ENCODE measurements at places on chromosomes 11 and 22.
A peak's percentile ranks its signal among the peaks of the same experiment; 100 is the strongest.

DNA sequence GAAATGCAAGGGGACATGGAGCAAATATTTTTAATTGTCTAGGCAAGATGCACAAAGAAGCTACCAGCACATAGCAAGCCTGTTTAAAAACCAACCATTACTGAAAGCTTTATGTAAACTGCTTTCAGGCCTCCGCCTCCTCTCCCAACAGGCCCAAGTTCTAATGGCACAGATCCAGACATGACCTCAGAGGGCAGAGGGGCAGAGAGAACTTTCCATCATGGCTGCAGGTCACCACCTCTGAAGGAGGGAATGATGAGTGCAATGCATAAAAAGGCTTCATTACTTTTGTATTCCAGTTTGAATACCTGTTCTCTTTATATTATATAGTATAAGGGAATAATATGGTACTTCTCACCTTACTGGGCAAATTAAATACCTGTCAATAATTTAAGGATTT lies 15.2 kb downstream of the DDX17 start:
- DNase-seq: no peak

DNA sequence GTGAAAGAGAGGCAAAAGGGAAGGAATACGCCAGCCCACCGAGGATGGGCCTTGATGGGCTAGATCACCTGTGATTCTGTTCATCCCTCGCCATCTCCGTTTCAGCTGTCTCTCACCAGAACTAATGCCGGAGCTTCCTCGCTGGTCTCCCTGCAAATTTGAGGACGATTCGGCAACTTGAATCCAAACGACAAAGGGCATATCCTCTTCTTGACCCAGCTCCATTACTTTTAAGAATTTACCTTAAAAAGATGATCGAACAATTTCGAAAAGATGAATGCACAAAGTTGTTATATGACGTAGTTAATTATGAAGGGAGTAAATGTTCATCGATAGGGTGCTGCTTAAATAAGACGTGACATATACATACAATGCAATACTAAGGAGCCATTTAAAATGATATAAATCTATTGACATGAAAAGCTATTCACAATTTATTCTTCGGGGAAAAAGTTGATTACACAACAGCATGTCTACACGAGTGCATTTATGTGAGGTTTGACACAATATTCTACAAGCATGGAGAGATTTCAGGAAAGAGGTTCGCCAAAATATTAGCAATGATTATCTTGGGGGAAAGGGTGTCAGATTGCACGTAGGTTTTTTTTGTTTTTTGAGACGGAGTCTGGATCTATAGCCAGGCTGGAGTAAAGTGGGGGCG lies 937 bp upstream of the FAM168A start:
- no peak for DNase-seq

DNA sequence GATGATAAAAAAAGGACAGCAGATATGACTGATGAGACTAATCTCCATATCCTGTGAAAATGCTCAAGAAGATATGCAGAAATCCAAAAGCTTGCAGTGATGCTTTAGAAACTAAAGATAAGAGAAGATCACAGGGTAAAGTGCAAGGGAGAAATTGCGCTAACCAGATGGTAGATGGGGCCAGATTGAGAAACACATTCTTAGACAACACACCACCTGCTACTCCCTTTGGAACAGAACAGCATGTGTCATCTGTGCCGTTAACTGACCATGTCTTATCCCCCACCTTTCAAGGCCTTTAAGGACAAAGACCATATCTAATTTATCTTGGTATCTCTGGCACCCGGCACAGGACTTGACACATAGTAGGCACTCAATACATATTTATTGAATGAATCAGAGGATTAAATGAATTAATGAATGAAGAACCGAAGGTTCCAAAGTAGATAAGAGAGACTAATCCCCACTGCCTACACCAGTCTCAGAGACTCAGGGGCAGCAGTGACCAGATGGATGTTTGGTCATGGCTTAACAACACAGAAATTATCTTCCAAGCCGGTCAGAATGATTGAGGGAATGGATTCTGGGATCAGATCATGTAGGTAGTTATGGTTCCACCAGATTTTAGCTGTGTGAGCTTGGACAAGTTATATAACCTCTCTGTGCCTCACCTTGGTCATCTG lies 12.3 kb upstream of the P2RY2 start:
- no peak for DNase-seq

GRCh38 chr22:40572976-40573375 lies 63.5 kb downstream of the MRTFA start:
- no peak for DNase-seq

- peak; percentile 8 for DNase-seq
Observed at GRCh38 chr11:68845351-68846002, 3.8 kb upstream of the CPT1A start.

DNA sequence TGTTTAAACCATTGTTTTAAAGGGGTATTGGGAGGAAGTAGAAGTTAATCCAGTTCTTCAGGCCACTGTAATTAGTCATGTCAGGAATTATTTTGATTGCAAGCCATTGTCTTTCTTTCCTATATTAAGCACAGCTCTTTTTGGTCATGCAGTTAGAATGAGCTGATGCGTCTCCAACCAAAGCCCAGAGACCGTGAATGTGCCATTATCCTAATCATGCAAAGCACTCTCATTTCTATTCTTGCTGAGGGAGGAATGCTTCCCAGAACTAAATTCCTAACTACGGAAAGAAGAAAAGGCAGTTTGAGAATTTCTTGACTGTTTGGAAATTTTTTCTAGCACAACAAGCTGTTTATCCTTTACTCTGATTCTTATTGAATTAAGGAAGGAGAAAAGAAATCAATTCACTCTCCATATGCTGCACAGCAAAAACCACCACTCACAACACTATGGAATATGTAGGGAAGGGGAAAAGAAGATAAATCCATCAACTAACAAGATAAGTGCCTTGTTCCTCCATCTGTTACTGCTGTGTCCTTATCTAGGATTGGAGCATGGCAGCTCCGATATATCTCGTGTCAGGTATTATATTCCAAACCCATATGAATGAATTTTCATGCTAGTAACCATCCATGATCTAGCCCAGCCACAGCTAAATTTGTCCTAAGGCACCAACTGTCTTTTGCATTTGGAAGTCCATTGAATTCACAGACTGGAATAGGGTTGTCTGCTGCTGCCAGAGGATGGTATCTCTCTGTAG lies 70.8 kb downstream of the NTM start:
- no peak for DNase-seq

GRCh38 chr11:11620921-11621572 lies 758 bp downstream of the GALNT18 start:
- no peak for DNase-seq

- no peak for DNase-seq
Observed at GRCh38 chr22:37747080-37747714, 50.3 kb downstream of the TRIOBP start.

DNA sequence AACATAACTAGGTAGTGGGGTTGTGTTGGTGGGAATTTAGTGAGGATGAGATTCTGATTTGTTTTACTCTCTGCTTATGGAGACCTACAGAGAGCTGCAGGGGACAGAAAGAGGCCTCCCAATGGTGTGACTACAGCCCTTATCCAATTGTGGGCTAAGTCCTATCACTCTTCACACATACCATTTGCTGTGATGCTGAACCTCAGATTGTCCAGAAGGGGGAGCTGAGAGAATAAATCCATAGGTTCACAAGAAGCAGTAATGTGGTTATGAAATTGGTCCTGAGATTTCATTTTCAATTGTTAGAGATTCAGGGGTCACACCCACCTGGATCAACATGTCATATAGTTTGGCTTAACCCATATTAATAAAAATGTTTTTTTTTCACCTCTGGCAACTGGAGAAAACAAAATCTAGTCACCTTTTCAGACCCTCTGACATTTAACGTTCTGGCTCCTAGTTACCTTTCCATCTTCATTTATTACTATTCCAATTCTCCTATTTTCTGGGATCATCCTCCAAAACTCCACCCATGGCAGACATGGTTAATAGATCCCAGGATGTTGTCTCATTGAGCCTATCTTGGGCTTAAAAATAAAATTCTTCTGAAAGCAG lies 53.3 kb upstream of the PTPN5 start:
- no peak for DNase-seq

DNA sequence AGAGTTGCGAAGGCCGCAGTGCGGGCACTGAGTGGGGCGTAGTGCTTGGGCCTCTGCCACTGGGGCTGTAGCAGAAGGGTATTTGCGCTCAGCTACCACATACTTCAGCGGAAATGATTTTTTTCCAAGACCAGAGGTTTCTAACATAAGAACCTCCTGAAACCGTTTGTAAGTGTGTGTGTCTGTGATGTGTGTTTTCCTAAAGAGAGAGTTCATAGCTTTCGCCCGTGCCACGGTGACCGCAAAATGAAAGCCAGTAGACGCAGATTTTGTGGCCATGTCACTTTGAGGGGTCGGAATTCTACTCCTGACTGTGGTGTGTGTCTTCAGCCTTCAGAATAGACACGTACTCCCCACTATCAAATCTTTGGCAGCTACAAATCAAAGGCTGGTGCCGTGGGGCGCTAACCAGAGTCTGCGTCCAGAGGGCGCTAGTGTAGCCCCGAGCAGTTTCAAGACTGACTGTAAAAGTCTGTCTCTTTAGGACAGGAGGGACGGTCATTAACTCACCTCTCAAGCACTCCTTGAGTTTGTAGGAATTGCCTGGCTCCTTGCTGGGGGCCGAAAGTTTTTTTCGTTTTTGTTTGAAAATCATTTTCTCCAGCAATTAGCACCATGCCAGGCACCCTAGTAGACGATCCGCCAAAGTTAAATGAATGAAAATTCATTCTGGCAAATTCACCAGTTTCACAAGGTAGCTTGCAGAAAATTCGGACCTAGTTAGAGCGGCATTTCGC lies 2.5 kb upstream of the CALCA start:
- DNase-seq: no peak

GRCh38 chr22:40638261-40638660 lies 1.7 kb upstream of the MRTFA start:
- no peak for DNase-seq

GRCh38 chr11:67055812-67056211 lies 835 bp upstream of the RHOD start:
- no peak for DNase-seq

DNA sequence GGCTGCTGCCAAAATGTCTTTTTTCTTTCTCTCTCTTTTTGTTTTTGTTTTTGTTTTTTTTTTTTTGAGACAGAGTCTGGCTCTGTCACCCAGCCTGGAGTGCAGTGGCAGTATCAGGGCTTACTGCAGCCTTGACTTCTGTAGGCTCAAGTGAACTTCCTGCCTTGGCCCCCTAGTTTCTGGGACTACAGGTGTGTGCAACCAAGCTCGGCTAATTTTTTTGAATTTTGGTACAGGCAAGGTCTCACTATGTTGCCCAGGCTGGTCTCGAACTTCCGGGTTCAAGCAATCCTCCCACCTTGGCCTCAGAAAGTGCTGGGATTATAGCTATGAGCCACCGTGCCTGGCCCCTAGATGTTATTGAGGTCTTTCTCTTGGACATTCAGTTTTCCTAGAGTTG lies 2.2 kb upstream of the DDX10 start:
- no peak for DNase-seq

DNA sequence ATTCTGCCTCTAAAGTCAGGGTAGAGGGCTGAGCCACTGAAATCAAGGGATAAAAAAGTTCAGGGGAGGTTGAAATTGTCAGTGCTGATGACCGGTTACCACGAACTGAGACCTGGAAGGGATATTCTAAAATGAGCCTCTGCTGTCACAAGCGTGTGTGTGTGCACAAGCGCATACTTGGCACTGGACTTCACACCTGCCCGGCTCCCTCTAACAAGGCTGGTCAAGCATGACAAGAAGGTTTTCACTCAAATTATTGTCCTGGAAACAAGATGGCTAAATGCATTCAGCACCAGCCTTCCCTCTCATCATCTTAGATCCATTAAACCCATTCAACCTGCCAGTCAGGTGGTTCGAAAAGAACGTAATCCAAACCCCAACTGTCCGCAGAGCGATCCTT lies 54.8 kb upstream of the CECR2 start:
- DNase-seq: peak; percentile 41

DNA sequence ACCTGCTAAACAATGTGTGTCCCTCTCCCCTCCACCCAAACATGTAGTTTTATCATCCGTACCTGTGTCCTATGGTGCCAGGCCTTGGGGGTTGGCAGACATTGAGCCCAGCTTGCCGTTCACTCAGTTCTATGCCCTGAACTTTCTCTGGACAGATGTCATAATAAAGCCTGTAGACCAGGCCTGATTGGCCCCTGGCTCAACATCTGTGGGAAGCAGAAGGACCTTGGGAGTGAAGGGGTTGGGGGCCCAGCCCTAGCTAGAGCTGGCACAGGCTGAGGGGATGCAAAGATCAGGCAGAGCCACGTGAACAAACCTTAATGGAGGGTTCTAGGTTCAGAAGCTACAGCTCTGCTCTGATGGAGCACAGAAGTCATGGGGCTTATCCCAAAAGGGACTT lies 600.6 kb downstream of the BUD13 start:
- no peak for DNase-seq

DNA sequence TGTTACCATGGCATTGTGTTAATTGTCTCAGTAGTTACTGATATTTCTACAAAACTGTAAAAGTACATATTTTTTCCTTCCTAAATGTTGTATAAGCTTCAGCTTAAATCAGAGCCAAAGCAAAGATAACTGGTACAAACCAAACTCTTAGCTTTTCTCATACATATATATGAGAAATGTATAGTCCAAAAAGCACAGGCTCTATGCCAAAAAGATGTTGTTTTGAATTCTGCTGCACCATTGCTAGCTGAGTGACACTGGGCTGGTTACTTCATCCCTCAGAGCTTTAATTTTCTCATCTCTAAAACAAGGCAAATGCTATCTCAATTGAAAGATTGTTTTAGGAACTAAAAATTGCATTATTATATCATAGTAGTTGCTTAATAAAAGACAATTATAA lies 6.7 kb upstream of the GRIA4 start:
- DNase-seq: no peak

GRCh38 chr11:16861862-16862261 lies 123.4 kb downstream of the C11orf58 start:
- no peak for DNase-seq

DNA sequence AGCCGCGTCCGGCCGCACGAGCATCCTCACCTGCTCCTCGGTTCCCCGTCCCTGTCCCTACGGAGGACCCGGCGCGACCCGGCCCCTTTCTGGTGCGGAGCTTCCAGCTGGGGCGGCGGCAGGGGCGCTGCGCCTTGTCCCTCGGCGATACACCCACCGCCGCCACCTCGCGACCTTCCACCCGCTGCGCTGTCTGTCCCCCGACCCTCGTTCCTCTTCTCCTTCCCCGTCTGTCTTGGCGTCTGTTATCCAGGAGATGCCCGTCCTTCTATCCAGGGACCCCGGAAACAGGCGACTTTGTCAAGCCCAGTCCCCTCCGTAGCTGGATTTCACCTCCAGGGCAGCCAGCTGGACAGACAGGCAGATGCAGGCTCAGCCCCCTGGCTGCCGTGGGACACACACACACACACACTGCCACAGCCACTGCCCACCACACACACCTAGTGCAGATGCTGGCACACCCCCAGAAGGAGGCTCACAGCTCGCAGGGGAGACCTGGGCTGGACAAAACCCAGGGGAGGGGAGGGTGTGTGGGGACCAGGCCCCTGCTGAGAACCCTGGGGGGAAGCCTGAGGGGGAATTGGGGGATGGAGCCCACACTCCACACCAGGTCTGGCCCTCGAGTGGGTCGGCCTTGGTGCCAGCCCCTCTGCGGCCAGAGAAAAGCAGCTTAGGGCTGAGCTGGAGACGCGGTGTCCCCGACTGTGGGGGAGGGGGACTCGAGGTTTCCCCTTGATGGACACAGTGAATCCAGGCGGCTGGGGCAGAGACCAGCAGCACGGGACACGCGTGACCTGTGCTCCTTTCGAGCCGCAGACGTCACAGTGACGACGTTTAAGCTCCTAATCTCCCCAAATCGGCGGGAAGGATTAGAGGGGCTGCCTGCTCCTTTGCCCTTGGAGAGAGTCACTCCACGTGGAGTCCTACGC lies 788 bp downstream of the DRD4 start:
- DNase-seq: no peak
